Gastrocnemius medialis (tissue), 4 donors: ENCODE measurements at places on chromosomes 6 and 20. TPM values are rescaled to one million over a fixed set of nuclear protein-coding genes. Genes with fewer than 3 reads are reported as not detected.

The SDCBP2 gene
- total RNA-seq, result 2.1 TPM

DNA sequence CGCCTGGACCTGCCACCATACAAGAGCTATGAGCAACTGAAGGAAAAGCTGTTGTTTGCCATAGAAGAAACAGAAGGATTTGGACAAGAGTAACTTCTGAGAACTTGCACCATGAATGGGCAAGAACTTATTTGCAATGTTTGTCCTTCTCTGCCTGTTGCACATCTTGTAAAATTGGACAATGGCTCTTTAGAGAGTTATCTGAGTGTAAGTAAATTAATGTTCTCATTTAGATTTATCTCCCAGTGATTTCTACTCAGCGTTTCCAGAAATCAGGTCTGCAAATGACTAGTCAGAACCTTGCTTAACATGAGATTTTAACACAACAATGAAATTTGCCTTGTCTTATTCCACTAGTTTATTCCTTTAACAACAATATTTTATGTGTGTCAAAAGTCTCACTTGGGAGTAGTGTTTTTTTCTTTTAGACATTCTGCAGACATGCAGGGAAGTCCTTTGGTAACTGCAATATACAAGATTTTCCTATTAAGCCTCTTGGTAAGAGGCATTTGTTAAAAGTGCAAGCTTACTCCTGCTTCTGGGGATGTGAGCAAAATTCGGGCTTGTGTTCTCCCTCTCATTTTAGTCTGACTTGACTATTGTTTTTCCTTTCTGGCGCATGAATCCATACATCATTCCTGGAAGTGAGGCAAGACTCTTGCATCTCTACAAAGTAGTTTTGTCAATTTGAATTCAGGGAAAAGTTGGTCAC lies 8.4 kb upstream of the DYNLRB1 start:
- peaks cover 61% of the 10 kb centered on the region for H3K36me3 ChIP-seq
- no peak overlapping the region for H3K27ac ChIP-seq
- no peaks in the 10 kb centered on the region for H3K4me1 ChIP-seq
- H3K27me3 ChIP-seq, result no peaks in the 10 kb centered on the region
- no peak overlapping the region for H3K4me3 ChIP-seq

The HDGFL1 gene
- not detected for total RNA-seq

The TSHZ2 gene
- total RNA-seq, result 2.7 TPM

- no peaks in the 10 kb centered on the region for H3K4me1 ChIP-seq
- H3K27ac ChIP-seq, result no peak overlapping the region
- DNase-seq, result no peak
- H3K36me3 ChIP-seq, result no peaks in the 10 kb centered on the region
- no peaks in the 10 kb centered on the region for H3K27me3 ChIP-seq
Measured at GRCh38 chr6:62391358-62391757, 105.3 kb upstream of the KHDRBS2 start.

DNA sequence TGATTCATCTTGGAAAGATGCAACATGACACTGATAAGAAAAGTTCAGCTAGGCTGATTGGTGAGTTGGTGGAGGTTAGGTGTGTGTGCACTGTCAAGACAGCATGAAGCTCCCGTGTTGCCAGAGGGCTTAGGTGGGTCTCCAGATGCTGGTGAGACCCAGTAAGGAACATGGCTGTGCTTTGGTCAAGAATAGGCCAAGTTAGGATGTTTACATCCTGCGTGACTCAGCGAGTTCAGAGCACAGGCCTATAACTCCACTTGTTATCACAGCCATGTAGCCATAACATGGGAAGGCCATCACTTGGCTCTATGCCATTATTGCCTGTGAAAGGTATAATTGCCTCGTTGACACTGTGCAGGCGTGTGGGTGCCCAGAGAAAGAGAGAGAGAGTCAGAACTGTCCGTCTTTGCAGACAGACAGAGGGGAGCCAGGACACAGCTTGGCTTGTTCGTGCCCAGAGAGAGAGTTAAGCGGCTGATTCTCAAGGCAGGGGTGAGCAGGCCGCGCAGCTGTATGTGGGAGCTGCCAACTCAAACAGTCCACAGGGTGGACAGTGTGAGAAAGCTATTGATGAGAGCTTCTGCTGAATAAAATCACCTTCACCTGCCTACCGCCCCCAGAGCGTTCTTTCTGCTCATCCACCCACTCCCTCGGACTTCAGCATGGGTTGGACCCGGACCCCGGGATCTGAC lies 43.5 kb downstream of the OR2B6 start:
- no peak overlapping the region for H3K27ac ChIP-seq
- no peaks in the 10 kb centered on the region for H3K36me3 ChIP-seq
- DNase-seq, result no peak
- no peaks in the 10 kb centered on the region for H3K4me1 ChIP-seq
- H3K27me3 ChIP-seq, result no peaks in the 10 kb centered on the region

The PRDM13 gene
- not detected for total RNA-seq

- H3K4me3 ChIP-seq, result no peak overlapping the region
- H3K27me3 ChIP-seq, result no peaks in the 10 kb centered on the region
- peak overlapping the region; percentile 95 for H3K27ac ChIP-seq
- DNase-seq, result peak; percentile 92
Measured at GRCh38 chr20:47464380-47465101, 37.1 kb upstream of the NCOA3 start.

DNA sequence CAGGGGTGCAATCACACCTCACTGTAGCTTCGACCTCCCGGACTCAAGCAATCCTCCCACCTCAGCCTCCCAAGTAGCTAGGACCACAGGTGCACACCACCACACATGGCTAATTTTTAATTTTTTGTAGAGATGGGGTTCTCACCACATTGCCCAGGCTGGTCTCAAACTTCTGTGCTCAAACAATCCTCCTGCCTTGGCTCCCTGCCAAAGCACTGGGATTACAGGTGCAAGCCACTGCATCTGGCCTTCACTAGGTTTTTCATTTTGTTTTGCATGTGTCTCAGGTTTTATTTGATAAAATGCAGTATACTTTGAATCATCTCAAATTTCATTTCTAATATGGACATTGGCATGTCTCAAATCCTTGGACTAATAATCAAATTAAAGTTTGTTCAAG lies 98.7 kb downstream of the SLC16A10 start:
- H3K4me1 ChIP-seq, result no peaks in the 10 kb centered on the region
- DNase-seq, result no peak
- H3K36me3 ChIP-seq, result no peaks in the 10 kb centered on the region
- H3K27me3 ChIP-seq, result no peaks in the 10 kb centered on the region
- H3K4me3 ChIP-seq, result no peak overlapping the region

The PCNA gene
- 26.1 TPM for total RNA-seq

GRCh38 chr20:59729506-59729905 lies 125.2 kb downstream of the PHACTR3 start:
- no peaks in the 10 kb centered on the region for H3K4me1 ChIP-seq
- no peaks in the 10 kb centered on the region for H3K27me3 ChIP-seq
- DNase-seq, result no peak
- H3K4me3 ChIP-seq, result no peak overlapping the region
- no peaks in the 10 kb centered on the region for H3K36me3 ChIP-seq
